Activated gamma-delta T cell treated with anti-CD3 and anti-CD28 coated beads, Interleukin-2, amount 50 U/mL, for 16 hours (primary cell): ENCODE measurements at places on chromosomes 16 and 17.

DNA sequence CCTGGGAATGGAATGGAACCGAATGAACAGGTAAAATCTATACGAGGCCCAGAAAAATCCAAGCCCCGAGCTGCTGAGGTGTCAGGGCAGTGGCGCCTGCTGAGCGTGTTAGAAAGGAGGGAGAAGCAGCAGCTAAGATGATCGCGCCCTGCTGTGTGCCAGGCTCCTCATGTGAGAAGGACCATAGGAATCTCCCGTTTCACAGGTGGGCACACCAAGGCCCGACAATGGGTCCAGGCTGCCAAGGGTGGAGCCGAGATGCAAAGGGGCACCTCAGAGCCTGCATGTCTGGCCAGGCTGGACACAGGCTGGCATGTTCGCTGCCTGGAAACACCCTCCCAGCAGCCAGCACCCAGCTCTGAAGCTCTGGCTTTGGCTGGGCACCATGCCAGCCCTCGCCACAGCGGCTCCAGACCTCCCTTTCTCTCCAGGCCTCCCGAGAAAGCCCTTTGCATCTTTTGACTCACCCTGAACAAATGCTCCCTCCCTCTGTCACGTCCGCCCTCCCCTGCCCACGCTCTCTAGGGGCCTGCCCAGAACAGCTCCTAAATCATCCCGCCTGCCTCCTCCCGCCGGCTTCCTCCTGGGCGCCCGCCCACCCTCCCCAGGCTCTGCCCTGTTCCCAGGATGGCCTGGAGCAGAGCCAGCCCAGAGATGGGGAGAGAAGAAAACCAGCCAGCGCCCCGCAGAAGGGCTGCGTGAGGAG lies 217.8 kb upstream of the GSE1 start:
- no peak for DNase-seq

DNA sequence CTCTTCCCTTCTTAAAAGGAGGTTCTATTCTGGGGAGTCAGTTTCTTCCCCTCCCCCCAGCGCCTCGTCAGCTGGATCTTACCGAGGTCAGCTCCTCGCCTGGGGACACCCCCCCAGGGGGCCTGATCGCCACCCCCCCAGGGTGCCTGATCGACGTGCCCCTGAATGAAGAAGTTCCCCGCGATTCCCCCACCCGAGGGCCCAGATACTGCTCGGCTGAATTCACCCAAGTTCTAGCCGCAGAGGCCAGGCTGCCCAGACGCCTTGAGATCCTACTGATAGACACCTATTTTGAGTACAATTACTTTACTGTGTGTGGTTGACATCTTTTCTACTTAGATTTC lies 1.4 kb downstream of the RAB11FIP3 start:
- no peak for DNase-seq

- DNase-seq: no peak
Observed at GRCh38 chr17:74805591-74805991, 29.4 kb upstream of the NAT9 start.

GRCh38 chr17:41419716-41420115 lies 4.7 kb downstream of the KRT37 start:
- no peak for DNase-seq

DNA sequence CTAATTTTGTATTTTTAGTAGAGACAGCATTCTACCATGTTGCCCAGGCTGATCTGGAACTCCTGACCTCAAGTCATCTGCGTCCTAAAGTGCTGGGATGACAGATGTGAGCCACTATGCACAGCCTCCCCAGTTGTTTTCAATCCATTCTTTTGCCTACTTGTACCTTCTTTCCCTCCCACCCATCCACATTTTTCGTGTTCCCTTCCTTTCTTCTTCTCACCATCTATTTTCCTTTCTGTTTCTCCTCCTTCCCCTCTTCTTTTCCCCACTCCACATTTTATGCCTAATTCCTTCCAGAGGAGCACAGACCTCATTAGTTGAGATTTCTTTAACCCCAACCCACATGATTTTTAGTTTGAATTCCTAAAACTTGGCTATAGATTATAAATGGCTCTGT lies 94.3 kb downstream of the ATF7IP2 start:
- DNase-seq: no peak

GRCh38 chr16:80608946-80609345 lies 68.2 kb downstream of the DYNLRB2 start:
- no peak for DNase-seq

- DNase-seq: no peak
Observed at GRCh38 chr16:4511441-4512082, 27.0 kb downstream of the CDIP1 start.

DNA sequence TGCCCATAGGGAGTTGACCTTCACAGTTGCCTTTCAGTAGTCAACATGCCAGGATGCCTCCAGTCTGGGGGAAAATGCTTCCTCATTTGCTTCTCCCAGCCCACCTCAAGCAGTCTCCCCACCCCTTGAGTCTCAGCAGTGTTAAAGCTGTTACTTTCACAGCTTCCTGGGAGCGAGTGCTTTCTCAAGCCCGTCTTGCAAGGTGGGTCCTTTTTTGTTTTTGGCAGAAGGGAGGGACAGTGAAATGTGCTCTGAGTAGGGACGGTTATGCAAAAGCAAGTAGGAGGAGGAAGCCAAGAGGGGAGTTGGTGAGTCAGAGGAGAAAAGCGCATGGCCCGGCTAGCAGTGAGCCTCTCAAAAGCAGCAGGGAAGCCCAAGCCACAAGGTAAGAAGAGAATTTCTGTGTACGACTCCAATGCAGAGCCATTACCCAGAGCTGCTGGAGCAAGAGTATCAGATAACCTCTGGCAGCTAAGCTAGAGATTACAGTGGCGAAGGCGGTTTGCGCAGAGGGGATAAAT lies at the start of gene CHST4:
Gene CHST4, plus strand, starts transcription at position 316 of the 521 bp plus-strand sequence. CDS start 10,252 bp downstream, outside the sequence.
- no peak for DNase-seq

- no peak for DNase-seq
Observed at GRCh38 chr16:13269905-13270528, 368.6 kb downstream of the SHISA9 start.

- DNase-seq: no peak
Observed at GRCh38 chr17:19578545-19578944, 44.9 kb downstream of the SLC47A1 start.

DNA sequence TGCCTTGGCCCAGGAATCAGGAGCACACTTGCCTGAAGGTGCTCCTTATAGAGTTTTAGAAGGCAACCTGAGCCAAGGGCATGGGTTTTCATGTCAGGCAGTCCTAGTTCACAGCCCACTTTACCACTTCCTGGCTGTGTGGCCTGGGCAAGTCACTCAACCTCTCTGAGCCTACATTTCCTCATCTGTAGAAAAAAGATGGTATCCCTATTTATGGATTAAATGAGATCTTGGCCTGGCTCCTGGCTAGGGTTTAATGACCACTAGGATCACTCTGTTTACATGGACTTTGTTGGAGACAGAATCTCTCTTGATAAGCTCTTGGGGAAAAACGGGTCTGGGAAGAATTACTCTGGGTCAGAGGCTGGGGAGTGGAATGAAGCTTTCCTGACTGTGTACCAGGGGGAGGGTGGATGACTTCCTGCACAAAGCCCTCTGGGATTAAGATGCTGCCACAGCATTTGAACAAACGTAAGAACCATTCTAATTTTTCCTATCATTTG lies 2.3 kb downstream of the MT2A start:
- DNase-seq: no peak

- no peak for DNase-seq
Observed at GRCh38 chr17:71118039-71118438, 948.7 kb downstream of the KCNJ2 start.
